ENCODE measurements at places on chromosomes 13 and 19. TPM values are rescaled to one million over a fixed set of nuclear protein-coding genes. Genes with fewer than 3 reads are reported as not detected.
A peak's percentile ranks its signal among the peaks of the same experiment; 100 is the strongest.

DNA sequence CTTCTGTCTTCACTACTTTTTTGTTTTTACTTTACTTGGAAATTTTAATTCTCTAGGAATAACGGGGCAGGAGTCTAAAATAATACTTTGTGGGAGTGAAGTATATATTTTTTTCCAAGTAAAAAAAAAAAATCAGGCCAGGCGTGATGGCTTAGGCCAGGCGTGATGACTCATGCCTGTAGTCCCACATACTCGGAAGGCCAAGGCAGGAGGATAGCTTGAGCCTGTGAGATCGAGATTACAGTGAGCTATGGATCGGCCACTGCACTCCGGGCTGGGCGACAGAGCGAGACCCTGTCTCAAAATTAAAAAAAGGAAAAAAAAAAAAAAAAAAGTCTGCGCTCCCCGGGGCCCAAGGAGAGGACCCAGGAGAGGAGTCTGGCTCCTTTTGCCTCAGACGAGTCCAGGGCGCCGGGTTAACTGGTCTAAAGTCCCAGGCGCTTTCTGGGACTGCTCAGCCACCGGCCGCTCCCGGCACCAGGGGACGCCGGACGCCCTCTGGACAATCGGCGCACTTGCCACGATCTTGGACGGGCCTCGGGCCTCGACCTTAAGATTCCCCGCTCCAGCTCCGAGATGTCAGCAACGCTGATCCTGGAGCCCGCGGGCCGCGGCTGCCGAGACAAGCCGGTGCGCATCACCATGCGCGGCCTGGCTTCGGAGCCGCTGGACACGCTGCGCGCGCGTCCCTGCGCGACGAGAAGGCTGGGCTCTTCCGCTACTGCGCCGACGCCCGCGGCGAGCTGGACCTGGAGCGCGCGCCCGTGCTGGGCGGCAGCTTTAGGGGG is 2.7 kb upstream of the ZFP82 start:
- DNase-seq: no peak

DNA sequence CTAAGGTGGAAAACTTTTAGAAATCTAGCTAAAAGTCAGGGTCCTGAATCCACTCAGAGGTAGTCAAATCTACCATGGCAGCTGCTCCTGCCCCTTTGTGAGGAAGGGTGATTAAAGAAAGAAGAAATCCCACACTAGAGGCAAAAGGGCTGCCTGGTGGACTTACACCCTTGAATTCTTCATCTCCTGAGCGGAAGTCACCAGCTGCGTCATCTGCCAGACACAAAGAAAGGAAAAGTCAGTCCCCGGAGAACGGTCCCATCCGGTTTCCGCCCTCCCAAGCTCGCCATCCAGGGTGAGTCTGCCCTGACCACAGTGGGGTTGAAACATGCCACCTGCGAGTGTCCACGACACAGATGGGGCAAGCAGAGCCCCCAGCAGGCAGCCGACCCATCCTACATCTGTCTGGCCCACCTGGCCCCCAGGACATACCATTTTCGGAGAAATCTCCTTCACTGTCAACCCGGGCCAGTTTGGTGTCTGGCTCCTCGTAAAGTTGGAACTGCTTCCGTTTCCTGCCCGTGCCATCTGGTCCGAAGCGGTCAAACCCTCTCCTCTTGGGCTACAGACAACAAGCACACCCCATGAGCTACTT is 7.7 kb downstream of the AKAP8 start:
- no peak for DNase-seq

ELANE gene
- total RNA-seq: not detected

UPF1 gene
- 72.1 TPM for total RNA-seq

KMT5C gene
- 32.9 TPM for total RNA-seq

DNA sequence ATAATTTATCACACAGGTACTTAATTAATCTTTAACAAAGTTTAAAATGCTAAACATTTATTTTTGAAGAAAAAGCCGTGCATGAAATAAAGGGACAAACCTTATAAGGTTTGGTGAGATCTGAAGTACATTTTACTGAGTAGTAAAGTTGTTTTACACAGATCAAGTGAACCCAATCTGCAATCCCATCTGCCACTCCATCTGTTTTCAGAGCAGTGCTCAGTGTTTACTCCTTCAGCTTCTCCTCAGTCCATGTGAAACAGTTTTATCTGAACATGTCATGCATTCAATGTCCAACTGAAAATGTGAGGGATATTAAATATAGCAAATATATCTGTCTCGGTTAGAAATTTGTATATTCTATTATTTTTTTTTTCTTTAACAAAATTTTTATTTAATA is 166.8 kb downstream of the MAB21L1 start:
- DNase-seq: no peak

- no peak for DNase-seq
Measured at GRCh38 chr19:35959040-35959967, 23.1 kb downstream of the LRFN3 start.

GRCh38 chr13:44688652-44689051 is 112.5 kb upstream of the TSC22D1 start:
- no peak for DNase-seq

DNA sequence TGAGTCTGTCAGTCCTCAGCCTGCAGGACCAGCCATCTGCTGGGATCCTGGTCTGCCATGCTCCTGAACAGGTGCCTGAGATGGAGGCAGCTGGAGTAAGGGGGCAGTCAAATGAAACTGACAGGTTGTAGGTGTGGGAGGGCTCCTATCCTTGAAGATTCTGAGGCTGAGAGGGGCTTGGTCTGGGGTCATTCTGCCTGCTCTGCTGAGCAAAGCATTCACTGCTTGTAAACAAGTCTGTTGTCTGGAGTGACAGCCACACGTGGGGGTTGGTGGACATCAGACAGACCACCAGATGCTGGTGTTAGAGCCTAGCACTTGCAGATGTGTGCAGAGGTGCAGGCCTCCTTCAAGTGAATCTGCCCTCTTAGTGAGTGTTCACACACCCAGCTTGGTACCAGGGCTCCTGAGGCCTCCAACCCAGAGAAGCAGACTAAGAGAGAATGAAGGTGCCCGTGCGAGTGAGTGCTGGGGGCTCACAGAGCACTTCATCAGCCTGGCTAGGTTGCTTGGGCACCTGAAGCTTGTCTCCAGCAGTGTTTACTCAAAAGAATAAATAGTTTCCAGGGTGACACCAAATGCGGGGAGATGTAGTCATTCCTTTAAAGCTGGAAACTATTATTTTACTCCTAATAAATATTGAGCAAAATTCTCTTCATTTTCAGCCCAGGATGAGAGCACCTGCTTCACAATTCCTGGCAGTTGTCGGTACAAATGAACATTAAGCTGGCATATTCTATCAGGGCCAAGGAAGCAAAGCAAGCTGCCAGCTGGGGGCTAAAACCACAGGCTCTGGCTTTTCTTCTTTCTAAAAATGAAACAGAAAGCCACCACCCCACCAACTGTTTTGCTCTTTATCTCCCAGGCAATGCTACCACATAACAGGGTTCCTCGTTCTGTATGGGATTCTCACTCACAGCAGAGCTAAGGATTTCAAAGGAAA is 82.3 kb downstream of the RNASEH2B start:
- DNase-seq: no peak

DNA sequence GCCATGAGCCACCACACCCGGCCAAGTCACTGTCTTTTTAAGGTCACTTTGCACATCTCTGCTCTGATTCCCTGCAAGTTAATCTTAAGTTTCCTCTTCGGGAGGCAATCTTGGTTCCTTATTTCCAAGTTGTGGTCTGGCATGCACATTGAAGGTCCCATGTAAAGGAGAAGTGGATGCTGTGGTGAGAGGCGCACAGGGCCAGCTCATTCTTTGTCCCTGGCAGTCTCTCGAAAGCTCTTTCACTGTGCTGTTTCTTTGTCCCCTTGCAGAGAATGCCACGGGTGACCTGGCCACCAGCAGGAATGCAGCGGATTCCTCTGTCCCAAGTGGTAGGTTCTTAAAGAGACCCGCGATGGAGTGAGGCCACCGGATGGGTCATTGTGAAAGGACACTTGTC is 16.4 kb upstream of the C19orf33 start:
- no peak for DNase-seq

DNA sequence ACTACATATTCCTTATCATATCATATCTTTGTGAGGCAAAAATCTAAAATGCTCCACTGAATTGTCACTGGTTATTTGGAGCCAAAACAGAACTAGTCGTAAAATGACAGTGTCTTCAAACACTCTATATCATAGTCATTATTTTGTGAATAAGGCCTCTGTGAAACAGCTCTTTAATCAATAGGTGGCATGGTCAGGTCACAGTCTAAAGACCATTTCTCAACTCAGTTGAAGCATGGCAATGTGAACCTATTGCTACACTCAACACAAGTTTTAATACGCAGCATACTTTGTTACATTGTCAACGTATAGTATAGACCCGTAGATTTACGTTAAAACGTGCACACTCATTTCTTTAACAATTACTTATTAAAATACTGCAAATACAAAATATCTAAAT is 131.3 kb upstream of the PCDH20 start:
- DNase-seq: no peak

FGF22 gene
- total RNA-seq: not detected

AMER2 gene
- total RNA-seq: 0.14 TPM

DNA sequence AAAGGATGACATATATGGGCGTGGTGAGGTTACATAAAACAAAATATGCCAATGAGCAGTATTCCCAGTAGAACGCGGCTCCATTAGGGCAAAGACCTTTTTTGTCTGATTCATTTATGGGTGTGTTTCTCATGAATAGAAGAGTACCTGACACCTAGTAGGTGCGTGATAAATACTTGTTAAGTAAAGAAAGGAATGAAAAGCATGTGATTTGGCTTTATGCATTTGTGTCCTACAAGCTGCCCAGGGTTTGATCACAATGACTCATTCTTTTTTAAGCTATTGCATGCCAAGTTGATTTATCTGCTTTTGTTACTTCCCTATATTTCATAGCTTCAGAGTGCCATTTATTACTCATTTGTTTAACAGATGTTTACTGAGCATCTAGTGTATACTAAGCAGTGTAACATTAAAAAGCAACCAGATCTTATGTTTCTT is 19.1 kb upstream of the KCTD4 start:
- DNase-seq: no peak

GRCh38 chr19:5990289-5990797 is 12.4 kb upstream of the RANBP3 start:
- DNase-seq: no peak

GRCh38 chr13:112715210-112715609 is 25.4 kb downstream of the ATP11A start:
- no peak for DNase-seq

GRCh38 chr19:1853295-1854038 is 5.2 kb upstream of the REXO1 start:
- DNase-seq: peak; percentile 87

Data from type B pancreatic cell (in vitro differentiated cells).